ENCODE measurements at places on chromosomes 13 and 19.

GRCh38 chr19:54207983-54208783 lies 7.5 kb downstream of the RPS9 start:
- no peak for DNase-seq

GRCh38 chr19:5536337-5536894 lies 31.3 kb downstream of the TINCR start:
- peak; percentile 63 for DNase-seq

DNA sequence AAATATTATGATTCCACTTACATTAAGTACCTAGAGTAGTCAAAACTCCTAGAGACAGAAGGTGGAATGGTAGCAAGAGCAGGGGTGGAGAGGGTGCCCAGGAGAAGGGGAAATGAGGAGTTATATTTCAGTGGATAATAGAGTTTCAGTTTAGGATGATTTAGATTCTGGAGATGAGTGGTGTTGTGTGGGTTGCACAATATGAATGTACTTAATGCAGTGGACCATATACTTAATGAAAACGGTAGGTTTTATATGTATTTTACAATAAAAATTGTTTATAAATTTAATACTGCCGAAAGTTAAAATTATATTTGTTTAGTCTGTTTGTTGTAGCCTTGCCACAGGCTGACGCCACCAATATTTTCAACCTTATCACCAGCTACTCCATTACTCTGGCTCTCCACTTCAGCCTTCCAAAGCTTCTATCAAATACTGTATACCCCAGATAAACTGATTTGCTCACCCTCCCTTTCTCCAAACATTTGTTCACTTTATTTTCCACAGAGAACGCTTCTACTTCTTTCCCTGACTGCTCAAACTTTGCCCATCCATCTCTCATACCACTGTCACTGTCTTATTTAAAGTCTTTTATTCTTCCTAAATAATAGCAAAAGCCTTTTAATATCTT lies 1.4 kb upstream of the RBM26 start:
- DNase-seq = no peak

DNA sequence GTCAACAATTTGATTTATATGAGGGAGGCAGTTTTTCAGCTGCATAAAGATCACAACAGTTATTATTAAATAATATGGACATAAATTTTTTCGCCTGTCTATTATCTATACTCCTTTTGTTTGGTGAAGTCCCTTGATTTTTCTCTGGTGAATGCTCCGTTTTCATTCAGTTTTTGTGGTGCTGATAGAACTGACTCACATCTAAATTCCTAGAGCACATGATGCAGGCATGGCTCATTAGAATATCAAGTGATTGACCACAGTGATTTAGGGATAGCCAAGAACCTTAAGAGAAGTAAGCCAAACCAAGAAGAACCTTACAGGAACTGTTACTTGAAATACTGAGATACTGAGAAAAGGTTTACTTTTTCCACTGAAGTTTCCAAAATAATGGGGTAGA lies 208.9 kb downstream of the PRR20E start:
- no peak for DNase-seq

DNA sequence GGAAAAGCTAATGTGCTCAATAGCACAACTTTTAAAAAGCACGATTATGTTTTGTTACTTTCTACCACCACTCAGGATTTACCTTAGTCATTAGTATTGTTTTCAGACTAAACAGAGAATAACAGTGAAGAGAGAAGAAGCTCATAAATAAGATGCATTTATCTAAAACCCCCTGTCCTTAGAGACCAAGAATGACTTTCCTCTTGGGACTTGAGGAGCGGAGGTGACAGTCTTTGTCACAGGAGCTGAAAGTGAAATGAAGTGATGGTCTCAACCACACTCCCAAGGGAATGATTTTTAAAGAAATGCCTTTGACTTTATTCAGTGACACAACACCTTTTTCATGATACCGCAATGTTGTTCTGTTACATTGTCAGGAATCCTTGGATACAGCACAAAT lies 190.6 kb upstream of the NBEA start:
- no peak for DNase-seq

GRCh38 chr19:17536955-17537354 lies 18.5 kb upstream of the COLGALT1 start:
- no peak for DNase-seq

GRCh38 chr19:42122691-42123607 lies 9.3 kb downstream of the POU2F2 start:
- DNase-seq = no peak

DNA sequence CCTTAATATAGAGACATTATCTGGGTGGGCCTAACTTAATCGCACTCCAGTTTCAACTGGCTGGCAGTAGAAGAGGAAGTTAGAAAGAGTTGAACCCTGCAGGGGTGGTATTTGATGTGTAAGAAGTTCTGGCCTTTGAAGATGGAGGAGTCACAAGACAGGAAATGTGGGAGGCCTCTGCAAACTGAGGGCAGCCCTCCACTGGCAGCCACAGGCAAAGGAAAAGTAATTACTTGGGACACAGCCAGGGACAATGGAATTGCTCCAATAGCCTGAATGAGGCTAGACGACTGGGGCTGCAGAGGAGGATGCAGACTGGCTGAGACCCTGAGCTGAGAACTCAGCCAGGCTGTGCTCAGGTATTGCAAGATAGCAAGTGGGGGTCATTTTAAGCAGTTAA lies 703.3 kb upstream of the ARGLU1 start:
- no peak for DNase-seq

DNA sequence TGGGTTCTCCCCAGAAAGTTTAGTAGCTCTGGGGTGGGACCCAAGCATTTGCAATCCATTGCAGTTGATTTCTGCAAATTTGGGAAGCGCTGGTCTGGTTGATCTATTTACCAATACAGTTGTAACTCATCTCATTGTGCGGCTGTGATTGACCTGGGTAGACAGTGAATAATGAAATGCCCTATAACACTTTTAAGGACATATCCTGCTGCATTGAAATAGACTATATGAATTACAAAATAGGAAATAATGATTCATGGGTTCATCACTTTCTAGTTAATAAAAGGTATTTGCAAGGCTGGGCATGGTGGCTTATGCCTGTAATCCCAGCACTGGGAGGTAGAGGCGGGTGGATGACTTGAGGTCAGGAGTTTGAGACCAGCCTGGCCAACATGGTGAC lies 59.0 kb upstream of the FARP1 start:
- DNase-seq = no peak

- DNase-seq = no peak
These were observed 93.9 kb upstream of the SPATA13 start for GRCh38 chr13:24066405-24067295.

DNA sequence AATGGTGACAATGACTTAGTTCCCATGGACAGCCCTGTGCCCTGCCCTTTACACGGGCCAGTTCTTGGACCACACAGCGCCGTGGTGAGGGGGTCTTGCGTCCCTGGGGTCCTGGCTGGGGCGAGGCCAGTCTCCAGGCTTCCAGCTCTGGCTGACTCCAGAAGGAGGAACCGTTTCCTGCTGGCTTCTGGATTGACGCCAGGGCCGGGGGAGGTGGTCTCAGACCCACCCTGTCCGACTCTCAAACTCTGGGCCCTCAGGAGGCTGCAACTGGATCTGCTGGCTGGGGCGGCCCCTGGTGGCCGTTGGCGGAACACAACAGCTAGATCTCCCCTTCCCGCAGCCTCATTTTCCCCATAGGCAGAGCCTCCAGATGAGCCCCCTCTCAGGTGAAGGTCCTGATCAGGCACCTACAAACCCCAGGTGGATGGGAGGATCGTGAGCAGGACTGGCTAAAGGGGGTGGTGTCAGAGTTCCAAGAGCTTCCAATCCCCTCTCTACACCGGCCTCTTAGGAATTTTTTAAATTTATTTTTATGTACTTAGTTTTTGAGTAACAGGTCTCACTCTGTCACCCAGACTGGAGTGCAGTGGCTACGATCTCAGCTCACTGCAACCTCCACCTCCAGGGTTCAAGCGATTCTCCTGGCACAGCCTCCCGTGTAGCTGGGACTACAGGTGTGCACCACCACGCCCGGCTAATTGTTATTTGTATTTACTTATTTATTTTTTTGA lies 8.0 kb downstream of the CCDC194 start:
- DNase-seq = no peak

DNA sequence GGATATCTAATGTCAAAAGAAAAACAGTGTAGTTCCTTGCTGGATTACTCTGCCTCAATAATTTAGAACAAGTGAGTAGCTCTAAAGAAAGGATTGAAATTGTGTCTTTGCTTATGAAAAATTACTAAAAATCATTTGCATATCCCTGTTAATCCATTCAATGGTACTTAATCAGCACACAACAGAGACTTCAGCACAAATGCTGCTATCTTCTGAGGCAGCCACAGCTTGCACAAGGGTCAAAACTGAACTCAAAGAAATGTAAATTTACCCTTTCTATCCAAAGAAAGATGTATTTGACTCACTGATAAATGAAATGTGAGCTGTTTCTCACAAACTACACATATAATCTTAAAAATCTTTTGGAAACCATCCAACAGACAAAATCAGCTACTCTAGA lies 116.2 kb downstream of the LHFPL6 start:
- no peak for DNase-seq

DNA sequence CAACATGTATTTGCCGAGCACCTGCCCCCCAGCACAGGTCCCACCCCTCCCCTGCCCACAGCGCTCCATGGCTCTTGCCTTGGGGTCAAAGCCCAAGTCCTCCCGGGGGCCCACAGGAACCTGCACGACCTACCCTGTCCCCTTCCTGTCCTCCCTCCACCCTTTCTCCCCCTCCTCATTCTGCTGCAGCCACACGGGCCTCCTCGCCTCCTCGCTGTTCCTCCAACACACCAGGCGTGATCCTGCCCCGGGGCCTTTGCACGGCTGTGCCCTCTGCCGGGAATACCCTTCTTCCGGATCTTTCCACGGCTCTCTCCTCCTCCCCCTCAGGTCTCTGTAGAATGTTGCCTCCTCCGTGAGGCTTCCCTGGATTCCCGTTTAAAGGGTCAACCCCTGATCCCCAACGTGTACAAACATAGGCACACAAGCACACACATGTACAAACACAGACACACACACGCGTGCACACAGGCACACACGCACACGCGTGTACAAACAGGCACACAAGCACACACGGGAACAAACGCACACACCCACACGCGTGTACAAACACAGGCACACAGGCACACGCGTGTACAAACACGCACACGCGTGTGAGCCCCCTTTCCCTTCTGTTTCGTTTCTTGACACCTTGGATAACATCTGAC lies 2.8 kb downstream of the MADCAM1 start:
- no peak for DNase-seq

GRCh38 chr19:32873247-32873959 lies 3.8 kb upstream of the SLC7A9 start:
- no peak for DNase-seq

DNA sequence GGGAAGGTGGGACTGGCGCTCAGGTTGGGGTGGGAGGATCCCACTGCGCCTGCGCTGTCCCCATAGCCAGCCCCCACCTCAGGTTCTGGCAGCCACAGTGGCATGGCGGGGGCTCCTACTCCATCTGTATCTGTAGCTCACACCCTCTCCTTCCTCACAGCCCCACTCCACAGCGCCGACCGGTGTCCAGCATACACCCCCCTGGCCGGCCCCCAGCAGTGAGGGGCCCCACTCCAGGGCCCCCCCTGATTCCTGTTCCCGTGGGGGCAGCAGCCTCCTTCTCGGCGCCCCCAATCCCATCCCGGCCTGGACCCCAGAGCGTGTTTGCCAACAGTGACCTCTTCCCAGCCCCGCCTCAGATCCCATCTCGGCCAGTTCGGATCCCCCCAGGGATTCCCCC lies 6.0 kb downstream of the TMED1 start:
- no peak for DNase-seq

DNA sequence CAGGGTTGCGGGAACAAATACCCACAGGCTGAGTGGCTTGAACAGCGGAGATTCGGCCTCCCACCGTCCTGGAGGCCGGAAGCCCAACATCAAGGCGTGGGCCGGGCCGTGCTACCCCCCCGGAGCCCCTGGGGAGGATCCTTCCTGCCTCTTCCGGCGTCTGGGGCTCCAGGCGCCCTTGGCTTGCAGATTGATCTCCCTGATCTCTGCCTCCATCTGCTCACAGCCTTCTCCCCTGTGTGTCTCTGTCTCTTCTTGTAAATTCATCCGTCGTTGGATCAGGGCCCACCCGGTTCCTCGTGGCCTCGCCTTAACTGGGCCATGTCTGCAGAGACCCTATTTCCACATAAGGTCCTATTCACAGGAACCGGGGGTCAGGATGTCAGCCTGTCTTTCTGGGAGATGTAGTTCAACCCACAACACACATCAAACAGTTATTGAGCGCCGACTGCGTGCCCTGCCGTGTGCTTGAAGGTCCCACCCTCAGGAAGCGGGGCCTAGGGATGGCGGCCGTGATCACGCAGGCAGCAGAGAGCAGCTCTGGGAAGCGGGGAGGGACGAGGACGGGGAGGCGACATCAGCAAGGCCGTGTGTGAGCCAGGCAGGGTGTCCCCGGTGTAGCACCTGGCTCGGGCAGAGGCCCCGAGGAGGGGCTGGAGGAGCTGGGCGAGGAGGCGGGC lies 21.3 kb downstream of the HCN2 start:
- DNase-seq = no peak

DNA sequence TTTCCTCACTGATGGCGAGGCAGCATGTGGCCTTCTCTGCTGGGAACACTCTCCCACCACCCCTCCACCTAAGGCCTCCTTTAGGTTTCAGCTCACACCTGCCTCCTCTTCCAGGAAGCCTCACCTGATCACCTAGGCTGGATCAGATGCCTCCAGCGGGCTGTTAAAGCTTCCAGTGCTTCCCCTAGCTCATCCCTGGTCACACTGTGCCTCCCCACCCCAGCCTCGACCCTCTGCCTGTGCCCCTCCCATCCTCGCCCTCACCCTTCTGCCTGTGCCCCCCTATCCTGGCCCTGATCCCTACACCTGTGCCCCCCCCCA lies 33.8 kb downstream of the MAP4K1 start:
- DNase-seq = no peak

- DNase-seq = no peak
These were observed 452.0 kb downstream of the SLITRK6 start for GRCh38 chr13:85347251-85347650.

DNA sequence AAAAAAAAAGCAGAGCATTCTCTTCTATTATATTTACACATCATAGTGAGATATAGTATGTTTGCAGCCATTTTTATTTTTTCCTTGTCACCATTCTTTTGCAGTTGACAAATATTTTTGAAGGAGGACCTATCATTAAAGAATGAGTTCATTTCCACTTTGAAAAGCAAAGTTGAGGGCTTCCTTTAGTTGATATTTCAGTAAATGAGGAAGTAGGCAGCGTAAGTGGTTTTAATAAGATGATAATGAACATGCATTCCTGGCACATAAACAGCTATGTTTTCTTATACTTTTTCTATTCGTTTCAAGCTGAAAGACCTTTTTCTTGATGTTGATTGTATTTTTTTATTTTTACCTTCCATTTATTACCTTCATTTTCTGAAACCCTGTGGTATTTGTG lies 66.2 kb downstream of the ZMYM2 start:
- no peak for DNase-seq

- DNase-seq = no peak
These were observed 17.0 kb downstream of the DOCK9 start for GRCh38 chr13:98960606-98961502.

- DNase-seq = peak; percentile 50
These were observed 22.9 kb downstream of the LRCH1 start for GRCh38 chr13:46575818-46576221.
